ENCODE measurements at places on chromosomes 6 and 20.
A peak's percentile ranks its signal among the peaks of the same experiment; 100 is the strongest.

DNA sequence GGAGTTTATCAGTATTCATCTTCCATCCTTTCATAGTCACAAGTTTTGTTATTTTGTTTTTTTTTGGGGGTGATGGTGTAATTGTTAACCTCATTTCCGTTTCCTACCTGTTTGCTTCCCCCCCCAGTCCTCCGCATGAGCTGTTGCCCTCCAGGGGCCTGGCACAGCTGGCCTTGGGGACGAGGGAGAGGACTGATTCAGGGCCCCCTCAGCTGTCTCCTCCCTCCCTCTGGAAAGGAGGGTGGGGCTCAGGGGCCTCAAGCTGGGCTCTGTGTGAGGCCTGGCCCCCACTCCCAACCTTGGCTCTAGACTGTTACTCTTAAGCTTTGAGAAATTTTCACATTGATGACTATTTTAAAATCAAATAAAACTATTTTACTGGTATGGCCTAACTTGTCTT is 4.0 kb downstream of the LRRC73 start:
- no peak for DNase-seq

GRCh38 chr6:140355476-140355875 is 981.0 kb upstream of the CITED2 start:
- no peak for DNase-seq

- peak; percentile 7 for DNase-seq
Observed at GRCh38 chr6:104771258-104771832, 88.4 kb downstream of the HACE1 start.

DNA sequence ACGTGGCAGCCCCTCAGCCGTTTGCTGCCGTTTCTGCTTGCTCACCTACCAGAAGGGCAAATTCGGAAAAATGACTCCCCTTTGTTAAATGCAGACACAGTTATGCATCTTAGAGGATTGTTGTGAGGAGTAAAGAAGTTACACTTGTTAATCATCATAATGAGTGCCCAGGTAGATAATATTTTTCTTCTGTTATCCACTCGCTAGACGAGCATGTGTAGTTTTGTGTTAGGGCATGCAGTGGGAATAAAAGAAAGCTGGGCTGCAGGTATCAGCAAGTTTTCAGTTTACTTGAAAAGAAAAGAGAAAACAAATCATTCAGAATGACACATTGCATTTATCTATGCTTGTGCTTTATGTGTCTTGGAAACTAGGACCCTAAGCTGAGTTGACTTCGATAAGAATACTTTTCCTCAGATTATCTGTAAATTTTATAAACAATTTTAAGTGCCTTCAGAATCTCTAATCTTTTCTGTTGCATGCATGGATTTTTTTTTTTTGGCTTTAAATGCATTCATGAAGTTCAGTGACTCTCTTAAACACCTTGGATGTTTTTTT is 365.3 kb downstream of the QKI start:
- DNase-seq, result no peak

- DNase-seq, result no peak
Observed at GRCh38 chr20:39986173-39986904, 702.7 kb downstream of the MAFB start.

GRCh38 chr6:26445934-26446667 is 5.8 kb downstream of the BTN3A3 start:
- no peak for DNase-seq

DNA sequence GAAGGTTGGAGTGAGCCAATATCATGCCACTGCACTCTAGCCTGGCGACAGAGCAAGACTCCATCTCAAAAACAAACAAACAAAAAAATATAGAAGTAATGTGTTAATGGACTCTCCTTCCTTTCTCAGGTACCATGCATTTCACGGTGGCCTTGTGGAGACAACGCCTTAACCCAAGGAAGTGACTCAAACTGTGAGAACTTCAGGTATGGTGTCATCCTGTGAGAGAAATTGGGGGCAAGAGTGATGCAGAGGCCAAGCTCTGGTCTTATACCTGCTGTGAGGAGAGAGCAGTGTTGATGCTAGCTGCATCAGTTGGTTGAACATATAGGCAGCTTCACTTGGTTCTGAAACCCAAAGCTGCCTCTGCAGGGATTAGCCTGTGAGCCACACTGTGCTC is 6.2 kb downstream of the ITCH start:
- no peak for DNase-seq

DNA sequence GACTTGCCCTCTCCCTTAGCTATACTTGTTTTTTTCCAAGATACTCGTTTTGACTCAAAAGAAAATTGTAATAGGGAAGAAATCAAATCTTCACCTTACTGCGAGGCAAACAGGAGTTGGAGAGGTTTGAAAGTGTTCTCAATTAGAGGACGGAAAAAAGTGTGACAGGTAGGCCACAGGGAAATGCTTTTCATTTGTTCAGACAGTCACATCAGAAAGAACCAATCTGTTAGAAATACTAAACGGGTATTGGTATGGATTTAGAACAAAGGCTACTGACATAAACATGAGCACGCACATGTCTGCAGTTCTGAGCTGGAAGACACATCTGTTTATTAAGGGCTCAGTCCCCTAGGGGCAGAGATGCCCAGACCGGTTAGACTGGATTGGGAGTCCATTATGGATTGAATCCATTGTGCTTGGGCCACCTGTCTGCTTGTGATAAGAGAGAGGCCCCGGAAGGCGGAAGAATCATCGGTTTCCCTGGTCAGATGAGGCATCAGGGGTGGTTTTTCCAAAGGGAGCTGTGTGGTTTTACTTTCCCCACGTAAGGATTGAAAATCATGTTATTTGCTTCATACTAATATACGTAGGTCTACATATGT is 220.9 kb upstream of the MYLIP start:
- no peak for DNase-seq

GRCh38 chr20:49028684-49029083 is 17.4 kb upstream of the CSE1L start:
- DNase-seq, result no peak

- DNase-seq, result no peak
Observed at GRCh38 chr6:152293404-152293803, 343.8 kb downstream of the SYNE1 start.

GRCh38 chr6:87366899-87367298 is 22.3 kb downstream of the C6orf163 start:
- no peak for DNase-seq

GRCh38 chr6:6545616-6546317 is 42.8 kb upstream of the LY86 start:
- DNase-seq, result no peak

- no peak for DNase-seq
Observed at GRCh38 chr6:146905181-146905704, 299.0 kb upstream of the STXBP5 start.

DNA sequence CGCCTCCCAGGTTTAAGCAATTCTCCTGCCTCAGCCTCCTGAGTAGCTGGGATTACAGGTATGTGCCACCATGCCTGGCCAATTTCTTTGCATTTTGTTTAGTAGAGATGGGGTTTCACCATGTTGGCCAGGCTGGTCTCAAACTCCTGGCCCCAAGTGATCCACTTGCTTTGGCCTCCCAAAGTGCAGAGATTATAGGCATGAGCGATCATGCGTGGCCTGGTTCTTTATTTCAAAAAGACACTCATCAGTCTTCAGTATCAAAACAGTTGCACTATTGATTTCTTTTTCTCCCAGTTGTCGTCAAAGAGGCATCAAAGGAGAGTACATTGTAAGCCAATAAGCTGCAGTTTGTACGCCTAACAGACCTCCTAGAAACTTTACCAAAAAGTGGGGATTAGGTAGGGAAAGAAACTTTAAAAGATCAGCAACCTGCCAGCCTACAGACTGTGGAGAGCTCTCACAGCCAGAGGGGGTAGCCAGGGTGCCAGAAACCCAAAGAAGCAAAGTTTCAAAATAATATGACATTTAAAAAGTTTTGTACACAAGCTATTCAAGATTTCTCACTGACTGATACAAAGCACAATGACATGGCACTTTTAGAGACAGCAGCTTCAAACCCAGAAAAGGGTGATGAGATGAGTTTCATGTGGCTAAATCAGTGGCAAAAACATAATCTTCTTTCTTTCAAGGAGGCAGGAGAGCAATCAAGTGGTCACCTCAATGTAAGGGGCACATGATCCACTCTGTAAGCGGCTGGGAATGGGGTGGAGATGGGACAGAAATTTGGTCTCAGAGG is 83.0 kb upstream of the RALY start:
- DNase-seq, result no peak

DNA sequence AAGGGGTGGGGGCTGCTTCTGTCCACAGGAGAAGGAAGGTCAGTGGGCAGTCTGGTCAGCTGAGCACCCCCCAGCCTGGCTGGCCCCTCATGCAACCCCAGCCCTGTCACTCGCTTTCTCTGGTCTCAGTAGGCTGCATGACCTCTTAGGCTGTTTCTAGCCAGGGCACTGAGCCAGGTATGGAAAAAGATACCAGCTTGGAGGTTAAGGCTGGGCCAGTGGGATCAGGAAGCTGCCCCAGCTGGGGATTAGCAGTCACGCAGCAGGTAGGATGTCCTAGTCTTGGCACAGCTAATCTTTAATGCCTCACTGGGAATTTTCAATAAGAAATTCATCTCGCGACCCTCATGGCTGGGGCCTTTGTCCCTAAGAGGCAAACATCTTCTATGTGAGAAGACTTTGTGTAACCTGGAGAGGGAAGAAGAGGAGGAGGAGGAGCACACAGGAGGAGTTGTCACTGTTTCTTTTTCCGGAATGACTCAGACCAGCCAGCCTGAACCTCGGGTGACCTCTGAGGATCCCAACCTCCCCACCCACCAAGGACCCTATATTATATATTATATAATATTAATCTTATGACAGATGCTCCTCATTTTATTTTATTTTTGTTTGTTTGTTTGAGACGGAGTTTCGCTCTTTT is 2.4 kb upstream of the BPIFA2 start:
- no peak for DNase-seq

DNA sequence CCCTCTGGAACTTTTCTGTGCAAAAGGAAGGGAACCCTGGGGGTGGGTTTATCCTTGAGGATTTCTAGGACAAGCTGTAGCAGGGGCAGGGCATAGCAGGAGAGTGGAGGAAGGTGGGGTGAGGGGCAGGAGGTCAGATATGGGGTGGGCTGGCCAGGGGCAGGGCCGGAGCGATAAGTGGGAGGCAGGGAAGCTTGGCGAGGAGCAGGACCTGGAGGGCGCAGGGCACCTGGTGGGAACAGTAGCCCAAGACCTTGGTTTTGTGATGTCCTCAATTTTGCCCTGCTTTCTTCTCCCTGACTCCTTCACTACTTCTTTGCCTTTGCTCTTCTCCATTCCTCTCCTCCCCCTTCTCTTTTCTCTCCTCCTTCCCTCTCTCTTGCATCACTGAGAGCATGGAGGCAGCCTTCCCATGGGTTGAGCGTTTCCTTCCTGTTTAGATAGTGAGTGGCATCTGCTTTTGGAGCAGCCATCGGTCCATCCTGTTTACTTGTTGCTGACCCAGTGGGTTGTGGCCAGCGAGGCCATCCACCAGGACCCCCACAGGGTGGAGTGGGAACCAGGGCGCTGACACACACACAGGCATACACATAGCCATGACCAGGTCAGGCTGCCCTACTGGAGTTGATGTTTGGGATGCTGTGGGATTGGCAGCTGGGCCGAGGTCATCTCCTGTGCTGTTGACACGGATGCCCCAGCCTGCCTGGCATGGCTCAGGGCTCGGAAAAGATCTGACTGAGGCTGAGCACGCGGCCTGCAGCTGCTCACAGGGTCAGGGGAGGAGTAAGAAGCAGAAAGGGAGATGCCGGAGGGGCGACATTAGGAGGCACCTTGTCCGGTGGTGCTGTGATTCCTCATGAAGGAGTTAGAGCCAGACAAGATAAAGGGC is 121.0 kb upstream of the RNF24 start:
- DNase-seq, result no peak

GRCh38 chr6:156980948-156981347 is 203.8 kb downstream of the ARID1B start:
- no peak for DNase-seq

GRCh38 chr6:82958551-82958950 is 107.1 kb downstream of the UBE3D start:
- no peak for DNase-seq

GRCh38 chr6:23040899-23041298 is 471.5 kb downstream of the HDGFL1 start:
- DNase-seq, result no peak

DNA sequence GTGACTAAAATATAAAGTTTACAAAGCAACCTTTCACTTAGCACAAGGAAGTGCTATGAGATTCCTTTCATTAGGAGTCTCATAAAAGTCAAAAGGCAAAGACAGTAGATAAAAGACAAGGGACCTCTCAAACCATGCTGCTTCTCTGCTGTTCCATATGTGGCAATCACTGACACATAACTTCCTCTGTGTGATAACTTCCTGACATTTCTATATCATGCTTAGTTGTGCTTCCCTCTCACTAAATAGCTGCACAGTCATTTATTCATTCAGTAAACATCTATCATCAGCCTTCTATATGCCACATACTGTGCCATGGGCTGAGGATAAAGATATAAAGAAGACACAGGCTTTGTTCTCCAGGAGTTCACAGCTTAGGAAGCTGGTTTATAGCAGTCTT is 214.8 kb upstream of the GRIK2 start:
- DNase-seq, result no peak

- DNase-seq, result no peak
Observed at GRCh38 chr6:34226731-34227586, 9.7 kb upstream of the HMGA1 start.

DNA sequence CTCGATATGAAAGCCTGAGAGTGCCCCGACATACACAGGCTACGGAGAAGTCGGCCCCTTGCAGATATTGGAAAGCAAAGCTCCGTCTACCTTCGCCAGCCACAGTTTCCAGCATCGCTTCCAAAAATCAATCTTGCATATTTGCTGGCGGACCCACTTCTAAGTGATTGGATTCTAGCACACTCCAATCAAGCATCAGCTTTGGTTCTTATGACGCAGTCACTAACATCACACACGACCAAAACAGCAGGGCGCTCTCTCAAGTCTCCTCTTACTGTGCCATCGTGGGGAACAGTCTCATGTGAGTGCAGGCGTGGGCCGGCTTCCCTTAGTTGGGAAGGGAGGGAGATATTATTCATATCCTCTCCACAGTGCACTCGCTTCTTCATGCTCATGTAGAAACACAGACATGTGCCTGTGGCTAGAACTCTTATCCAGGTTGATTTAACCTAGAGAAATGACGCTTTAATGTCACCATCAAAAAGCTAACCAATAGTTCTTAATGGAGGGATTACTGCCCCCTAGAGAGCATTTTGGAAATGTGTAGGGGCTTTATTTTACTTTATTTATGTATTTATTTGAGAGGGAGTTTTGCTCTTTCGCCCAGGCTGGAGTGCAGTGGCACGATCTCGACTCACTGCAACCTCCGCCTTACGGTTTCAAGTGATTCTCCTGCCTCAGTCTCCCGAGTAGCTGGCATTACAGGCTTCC is 229.8 kb downstream of the SOD2 start:
- no peak for DNase-seq

GRCh38 chr20:6766433-6766832 is 1.1 kb upstream of the BMP2 start:
- no peak for DNase-seq

All from NCI-H1436 (cell line).